ENCODE measurements at places on chromosomes 7 and 10. TPM values are rescaled to one million over a fixed set of nuclear protein-coding genes. Genes with fewer than 3 reads are reported as not detected.
A peak's percentile ranks its signal among the peaks of the same experiment; 100 is the strongest.

GRCh38 chr10:71247414-71247705 is 35.0 kb downstream of the UNC5B start:
- no peak for DNase-seq

Gene CNNM1
- 2.2 TPM for total RNA-seq

- no peak for DNase-seq
Observed at GRCh38 chr7:152086513-152086912, 61.0 kb downstream of the GALNT11 start.

- DNase-seq: no peak
Observed at GRCh38 chr7:101058355-101058754, 26.9 kb upstream of the TRIM56 start.

DNA sequence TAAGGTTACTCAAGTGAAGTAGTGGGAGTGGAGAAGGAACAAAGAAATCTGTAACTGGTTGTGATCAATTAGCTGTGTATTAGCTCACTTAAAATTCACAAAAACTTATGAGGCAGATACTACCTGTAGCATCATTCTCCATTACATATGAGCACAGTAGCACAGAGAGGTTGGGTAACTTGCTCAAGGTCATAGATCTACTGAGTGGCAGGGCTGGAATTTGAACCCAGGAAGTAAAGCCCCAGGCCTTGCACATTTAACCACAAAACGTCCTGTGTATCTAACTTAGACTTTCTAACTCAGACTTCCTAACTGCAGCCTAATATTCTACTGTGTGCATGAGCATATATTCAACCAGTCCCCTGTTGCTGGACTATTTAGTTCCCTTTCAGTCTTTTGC is 5.6 kb upstream of the SLF2 start:
- no peak for DNase-seq

- DNase-seq: no peak
Observed at GRCh38 chr7:83984591-83984990, 210.0 kb downstream of the SEMA3A start.

- no peak for DNase-seq
Observed at GRCh38 chr7:96899108-96899507, 106.2 kb upstream of the DLX6 start.

Gene NSMCE4A
- 130 TPM for total RNA-seq

DNA sequence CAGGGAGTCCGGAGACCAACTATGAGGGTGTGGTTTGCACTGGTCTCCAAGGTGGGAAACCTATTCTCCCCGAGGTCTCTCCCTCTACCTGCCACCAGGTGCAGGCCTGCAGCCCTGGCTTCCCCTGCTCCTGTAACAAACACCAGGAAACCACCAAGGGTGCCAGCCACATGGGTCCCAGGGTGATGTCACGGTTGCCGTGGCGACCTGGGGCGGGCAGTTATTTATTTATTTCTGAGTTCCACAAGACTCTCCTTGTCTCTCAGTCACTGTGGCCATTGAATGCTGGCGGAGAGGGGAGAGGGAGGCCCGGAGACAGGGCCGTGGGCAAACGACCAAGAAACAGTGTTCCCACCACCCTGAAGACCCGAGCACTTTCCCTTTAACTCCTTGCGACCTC is 27.0 kb downstream of the MMD2 start:
- peak; percentile 70 for DNase-seq

DNA sequence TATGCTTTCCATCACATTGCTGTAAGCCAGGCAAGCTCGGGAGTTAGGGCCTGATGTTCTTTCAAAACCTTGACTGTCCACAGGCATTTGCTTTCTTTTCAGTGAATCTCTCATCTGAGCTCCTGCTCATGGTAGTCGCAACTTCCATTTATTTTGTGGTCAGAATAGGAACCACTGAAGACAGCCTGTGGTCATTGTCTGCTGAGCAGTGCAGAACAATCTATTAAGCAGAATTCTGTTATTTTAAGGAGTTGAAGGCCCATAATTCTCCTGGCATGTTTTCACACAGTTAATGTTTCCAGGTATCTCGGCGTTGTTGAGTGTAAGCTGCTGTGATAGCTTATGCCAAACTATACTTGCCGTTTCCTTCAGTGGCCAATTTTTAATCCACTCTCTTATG is 491.1 kb upstream of the AKR1E2 start:
- no peak for DNase-seq

DNA sequence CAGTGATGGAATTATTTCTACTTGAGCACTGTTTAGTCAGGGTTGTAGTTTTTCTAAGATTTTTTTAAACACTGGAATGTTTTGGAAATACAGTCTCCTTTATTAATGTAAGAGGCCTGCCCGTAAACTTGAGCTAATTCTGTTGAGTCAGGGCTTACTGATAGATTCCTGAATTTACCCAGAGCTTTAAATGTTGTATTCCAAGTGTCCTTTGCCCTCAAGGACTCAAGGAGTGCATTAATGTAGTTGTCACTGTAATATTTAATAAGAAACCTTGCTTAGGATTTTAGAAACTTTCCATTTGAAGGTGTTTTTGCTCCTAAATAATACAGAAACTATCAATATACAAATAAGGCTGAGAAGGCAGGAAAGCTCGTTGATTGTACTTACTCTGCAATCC is 89.2 kb downstream of the MACC1 start:
- no peak for DNase-seq

DNA sequence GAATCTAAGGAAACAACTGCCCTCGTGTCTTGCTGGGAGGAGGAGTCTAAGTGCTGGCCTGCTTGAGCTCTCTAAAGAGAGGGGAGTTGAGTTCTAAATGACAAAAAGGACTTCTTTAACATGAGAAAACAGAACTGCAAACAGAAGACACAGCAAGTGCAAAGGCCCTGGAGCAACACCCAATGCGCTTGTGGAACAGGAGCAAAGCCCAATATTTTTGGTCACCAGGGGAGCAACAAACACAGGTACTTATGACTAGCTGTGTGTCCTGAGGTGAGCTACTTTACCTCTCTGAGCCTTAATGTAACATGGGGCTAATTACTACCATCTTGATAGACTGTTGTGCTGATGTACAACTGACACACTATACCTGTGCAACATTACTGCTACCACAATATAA is 634.3 kb downstream of the PARD3 start:
- DNase-seq: no peak

- peak; percentile 52 for DNase-seq
Observed at GRCh38 chr7:1673581-1674118, 3.6 kb downstream of the ELFN1 start.

DNA sequence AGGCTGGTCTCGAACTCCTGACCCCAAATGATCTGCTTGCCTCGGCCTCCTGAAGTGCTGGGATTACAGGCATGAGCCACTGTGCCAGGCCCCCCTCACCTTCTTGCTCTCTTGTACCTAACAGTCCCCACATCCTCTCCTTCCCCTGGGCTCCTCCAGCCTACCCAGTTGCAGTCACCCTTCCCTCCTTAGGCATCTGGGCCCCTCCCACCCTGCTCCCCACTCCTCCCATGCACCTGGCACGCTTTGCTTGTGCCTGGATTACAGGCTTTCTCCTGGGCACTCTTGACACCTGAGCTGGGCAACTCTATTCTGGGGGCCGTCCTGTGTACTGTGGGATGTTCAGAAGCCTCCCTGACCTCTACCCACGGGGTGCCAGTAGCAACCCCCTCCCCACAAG is 3.0 kb downstream of the CLDN15 start:
- no peak for DNase-seq

- no peak for DNase-seq
Observed at GRCh38 chr10:71969929-71970328, 5.7 kb downstream of the CHST3 start.

DNA sequence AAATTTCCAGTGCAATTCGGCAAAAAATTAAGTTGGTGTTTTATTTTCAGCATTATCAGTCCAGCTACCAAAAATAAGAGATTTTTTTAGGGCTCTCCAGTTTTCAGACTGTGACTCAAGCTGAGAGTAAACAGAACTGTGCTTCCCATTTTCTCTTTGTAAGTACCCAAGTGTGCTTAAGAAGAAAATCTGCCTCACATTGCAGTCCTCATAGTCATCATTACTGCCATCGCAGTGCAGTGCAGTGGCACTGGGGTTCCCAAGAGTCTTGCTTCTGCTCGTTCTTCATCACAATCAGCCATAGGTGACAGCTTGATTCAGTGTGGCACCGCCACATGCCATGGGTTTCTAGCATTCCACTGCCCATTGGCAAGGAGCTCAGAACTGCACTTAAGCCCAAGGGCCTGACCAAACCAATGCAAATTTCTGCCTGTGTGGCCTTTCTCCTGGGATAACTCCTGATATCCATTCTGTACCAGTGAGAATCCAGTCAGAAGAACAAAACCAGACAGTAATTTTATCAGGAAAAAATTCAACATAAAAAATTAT is 25.6 kb upstream of the ERCC6 start:
- DNase-seq: no peak

- DNase-seq: no peak
Observed at GRCh38 chr10:88232983-88233543, 350.1 kb downstream of the RNLS start.

DNA sequence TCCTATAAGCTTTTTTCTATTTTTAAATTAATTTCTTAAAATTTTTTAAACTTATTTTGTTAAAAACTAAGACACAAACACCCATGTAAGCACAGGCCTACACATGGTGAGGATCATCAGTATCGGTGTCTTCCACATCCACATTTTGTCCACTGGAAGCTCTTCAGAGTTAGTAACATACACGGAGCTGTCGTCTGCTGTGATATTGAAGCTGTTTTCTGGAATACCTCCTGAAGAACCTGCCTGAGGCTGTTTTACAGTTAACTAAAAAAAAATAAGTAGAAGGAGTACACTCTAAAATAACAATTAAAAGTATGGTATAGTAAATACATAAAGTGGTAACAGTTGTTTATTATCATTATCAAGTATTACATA is 17.7 kb downstream of the KLLN start:
- no peak for DNase-seq

Gene TMEM229A
- total RNA-seq: not detected

Gene CCL24
- total RNA-seq: not detected

GRCh38 chr7:38274486-38274885 is 1.1 kb upstream of the TARP start:
- DNase-seq: no peak

- peak; percentile 66 for DNase-seq
Observed at GRCh38 chr7:12570534-12571461, at the start of gene SCIN. Gene SCIN, plus strand, starts transcription at chr7:12570720. Its CDS starts 67 bp downstream, at chr7:12570787.

GRCh38 chr7:7672545-7673239 is 32.1 kb downstream of the UMAD1 start:
- DNase-seq: no peak

DNA sequence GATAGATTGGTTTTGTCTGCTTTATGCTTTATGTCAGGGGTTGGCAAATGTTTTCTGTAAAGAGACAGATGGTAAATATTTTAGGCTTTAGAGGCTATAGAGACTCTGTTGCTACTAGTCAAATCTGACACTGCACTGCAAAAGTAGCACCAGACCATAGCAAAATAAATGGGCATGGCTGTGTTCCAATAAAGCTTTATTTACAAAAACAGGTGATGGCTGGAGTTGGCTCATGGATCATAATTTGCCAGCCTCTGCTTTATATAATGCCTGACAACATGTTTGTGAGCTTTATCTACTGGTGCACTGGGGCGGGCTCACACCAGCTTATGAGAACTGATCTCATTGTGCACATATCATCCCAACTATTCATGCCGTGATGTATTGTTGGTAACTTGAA is 120.1 kb downstream of the PLXDC2 start:
- DNase-seq: no peak

GRCh38 chr10:71711052-71711623 is 8.4 kb downstream of the C10orf105 start:
- DNase-seq: no peak

Gene GIMAP1
- 3.7 TPM for total RNA-seq

Measured in sigmoid colon (tissue), 7 donors.